ENCODE measurements at places on chromosomes 3 and 15. TPM values are rescaled to one million over a fixed set of nuclear protein-coding genes. Genes with fewer than 3 reads are reported as not detected.
A peak's percentile ranks its signal among the peaks of the same experiment; 100 is the strongest.

DNA sequence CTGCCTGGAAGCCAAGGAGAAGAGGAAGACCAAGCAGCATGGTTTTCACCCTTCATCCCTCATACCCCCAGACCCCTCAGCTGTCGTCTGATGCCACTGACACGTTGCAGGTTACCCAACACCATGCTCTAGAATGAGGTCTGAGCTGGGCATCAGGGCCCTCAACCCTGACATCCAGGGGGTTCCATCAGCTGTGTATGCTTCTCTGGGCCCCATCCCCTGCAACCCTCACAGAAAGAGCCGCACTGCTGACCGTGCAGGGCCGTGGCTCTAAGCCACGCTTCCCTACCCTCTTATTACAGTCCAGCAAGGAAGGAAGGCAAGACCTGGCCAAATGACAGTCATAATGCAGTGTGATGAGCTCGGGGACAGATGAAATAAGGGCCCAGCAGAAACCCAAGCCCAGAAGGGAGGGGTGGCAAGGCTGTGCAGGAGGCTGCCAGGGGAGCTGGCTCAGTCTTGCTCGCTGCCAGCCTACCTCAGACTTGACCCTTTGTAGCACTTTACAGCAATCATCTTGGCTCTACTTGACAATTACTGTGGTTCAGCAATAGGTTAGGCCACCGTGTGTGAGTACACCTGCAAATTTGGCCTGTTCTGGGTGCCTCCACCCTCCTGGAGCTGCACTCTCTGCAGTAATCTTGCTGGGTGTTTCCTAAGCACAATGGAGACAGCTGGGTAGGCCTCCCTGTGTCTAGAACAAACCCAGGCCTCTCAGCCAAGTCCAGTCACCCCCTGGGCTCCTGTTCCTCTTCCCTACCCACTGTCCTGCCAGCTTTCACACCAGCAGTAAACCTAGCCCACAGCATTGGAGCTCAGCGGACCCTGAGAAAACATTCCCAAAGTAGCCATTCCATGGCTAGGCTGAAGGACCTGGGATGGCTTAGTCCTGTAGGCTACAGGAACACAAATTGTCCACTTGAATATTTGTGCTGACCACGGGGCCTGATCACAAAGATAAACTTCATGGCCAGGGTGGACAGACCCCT is 115.3 kb upstream of the NEO1 start:
- no peak for DNase-seq

DNA sequence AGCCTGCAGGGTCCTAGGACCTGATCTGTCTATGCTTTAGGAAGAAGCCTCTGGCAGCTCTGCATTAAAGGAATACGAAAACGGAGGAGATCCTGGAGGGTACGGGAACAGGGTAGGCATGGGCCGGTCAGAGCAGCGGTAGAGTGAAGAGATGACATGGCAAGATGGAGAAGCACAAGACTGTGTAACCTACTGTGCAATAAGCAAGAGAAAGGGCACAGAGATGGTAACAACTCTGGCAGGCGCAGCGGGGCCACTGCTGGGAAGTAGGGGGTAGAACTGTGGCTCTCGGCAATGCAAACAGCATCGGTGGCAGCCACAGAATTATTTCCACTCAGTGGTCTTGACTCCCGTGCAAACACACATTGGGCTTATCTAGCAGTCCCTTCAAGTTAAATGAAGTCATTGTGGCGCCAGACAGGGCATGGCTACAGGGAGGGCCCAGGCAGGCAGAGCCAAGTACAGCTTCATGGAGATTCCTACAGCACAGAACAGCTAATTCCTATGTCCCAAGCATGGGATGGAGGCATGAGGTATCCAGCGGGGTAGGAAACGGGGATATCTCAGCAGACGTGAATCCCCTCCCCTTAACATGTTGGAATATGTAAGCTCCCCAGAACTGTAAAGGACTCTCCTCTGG is 28.8 kb downstream of the WHAMM start:
- DNase-seq, result no peak

GRCh38 chr3:136925425-136926190 is 32.2 kb upstream of the IL20RB start:
- DNase-seq, result no peak

GRCh38 chr3:150238995-150239619 is 169.0 kb upstream of the TSC22D2 start:
- DNase-seq, result no peak

DNA sequence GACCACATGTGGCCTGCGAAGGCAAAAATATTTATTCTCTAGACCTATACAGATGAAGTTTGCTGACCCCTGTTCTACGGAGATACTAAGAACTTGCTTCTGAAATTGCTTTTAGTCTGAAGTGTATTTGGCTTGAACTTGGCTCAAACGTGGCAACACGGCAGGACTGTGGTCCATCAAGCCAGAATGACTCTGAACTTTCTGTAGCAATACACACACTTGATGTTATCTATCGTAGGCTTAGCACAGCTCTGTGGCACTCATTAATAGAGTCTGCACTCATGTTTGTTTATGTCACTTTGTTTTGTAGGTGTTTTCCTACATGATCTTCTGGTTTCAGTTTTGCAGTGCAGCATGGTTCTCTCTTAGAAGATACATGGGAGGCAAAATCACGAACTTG is 298.1 kb downstream of the ADAMTS17 start:
- no peak for DNase-seq

- no peak for DNase-seq
These were observed 31.0 kb downstream of the EPHB3 start for GRCh38 chr3:184592371-184593219.

DNA sequence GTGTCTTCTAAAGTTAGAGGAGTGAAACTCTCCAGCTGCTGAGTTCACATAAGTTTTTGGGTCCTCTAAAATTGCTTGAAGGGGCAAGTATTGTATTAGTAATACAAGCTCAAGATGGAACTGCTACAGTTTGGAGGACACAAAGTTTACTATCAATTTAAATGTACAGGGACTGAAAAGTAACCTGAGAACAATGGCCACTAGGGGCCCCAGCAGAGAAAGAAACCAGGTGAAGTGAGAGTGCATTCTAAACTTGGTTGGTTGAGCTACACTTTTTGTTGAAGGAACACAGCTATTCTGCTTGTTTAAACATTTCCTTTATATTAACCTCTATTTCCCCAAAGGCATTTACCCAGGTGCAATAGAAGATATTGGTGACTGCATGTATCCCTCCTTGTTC is 755.5 kb downstream of the GBE1 start:
- no peak for DNase-seq

DNA sequence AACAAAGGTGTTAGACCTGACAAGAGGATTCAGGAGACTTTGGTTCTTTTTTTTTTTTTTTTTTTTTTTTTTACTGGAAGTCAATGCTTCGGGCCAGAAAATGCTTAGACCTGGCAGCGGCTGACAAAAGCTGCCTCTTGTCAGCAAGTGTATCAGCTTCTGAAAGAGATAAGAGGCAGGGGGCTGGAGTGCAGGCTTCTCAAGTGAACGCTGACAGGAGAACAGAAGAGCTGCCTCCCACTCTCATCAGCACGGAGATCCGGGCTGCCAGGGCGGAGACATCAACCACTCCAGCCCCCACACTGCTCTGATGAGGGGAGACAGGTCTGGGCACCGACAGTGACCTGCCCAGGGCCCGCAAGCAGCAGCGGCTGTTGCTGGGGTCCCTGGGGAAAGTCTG is 9.4 kb upstream of the SCN5A start:
- no peak for DNase-seq

DNA sequence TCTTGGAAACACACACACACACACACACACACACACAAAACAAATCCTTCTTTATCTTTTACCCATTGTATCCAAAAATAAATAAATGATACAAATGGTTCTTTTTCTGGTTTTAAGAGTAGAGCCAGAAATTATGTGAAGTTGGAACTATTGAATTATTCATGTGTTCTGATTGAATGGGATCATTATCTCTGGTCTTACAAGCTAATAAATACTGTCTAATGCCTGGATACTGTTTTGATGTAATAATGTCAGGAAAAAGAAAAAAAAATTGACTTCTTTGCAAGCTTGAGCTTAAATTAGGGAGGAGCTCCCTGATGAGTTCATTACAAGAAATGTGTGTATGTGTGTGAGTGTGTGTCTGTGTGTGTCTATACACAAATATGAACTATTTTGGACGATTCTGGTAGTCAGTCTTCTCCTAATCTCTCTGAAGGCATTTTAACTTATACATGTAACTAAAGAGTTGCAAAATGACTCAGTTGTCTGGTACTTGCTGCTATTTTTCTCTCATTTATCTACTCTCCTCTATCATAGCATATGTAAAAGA is 507.2 kb upstream of the AGTR1 start:
- peak; percentile 8 for DNase-seq

DNA sequence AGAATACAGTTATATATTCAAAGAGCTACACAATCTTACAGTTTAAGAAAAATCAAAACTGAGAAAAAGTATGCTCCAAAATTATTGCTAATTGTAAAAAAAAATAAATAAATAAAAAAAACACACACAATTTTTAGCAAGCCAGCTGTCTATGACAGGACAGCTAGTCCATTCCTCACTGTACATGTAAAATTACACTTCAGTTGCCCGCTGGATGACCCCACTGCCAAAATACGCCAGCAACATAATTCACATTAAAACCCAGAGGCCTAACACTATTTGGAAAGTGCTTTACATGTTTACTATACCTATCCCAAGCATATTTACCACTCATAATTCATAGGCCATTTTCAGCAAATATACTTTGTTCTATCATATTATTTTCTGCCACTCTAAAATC is 5.8 kb downstream of the MYO9A start:
- no peak for DNase-seq

CAND2 gene
- 11.4 TPM for total RNA-seq

GRCh38 chr15:71189718-71190117 is 74.4 kb downstream of the THSD4 start:
- no peak for DNase-seq

GRCh38 chr3:107221856-107222255 is 155.4 kb upstream of the CCDC54 start:
- DNase-seq, result no peak

DNA sequence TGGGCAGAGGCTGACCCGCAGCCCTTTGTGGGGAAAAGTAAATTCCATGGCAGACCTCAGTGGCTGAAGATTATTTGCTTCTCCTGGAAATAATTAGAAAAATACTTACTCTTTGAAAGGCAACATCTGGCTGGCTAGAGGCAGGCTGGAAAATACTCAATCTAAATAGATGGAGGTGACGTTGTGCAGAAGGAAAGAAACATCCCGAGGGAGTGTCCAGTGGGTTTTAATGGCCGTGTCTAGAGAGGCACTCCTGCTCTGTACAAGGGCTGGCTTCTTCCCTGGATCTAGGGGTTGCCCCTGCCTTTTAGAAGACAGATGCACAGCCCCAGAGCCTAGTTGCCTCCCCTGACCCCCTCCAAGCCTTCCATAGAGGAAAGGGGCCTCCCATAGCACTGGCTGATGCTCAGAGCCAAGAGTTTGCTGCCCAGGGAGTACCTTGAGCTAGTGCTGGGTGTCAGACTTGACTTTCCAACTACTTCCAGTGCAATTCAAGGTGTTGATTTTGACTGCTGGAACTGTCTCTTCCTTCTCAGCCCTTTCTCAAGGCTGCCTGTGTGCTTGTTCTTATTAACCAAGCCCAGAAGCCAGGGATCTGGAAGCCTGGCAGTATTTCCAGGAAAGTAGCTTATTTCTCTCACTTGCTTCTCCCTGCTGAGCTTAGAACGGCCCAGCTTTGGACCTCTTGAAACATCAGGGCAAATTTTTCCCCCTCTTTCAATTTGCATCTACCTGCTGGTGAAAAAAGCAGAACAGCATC is 27.4 kb downstream of the CGNL1 start:
- no peak for DNase-seq

DNA sequence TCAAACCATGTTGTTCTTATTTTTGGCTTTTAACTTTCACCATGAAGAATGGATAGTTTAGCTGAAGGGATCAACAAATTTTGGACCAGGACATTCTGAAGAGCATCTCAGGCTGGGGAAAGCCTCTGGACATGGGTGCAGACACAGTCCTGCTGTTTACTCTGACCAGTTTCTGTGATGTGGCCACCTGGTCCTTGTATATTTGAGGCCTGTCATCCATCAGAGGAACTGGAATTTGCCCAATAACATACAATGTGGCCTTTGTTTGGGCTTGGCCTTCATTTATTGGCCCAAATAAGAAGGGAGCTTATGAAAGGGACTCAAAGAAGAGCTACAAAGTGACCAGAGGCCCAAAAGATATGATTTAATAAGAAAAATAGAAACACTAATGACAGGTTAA is 127.9 kb downstream of the MYRIP start:
- DNase-seq, result no peak

DNA sequence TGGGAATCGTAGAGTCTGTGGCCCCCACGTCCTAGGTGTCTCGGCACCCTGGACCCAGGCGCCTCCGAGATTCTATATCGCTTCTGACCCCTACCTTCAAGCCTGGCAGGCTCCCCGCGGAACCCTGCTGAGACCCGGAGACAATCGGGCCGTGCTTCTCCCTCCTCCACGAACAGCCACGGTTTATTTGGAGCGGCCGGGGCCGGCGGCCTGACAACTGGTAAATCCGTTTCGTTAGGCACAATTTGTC is 1.4 kb downstream of the GATA2 start:
- no peak for DNase-seq

DNA sequence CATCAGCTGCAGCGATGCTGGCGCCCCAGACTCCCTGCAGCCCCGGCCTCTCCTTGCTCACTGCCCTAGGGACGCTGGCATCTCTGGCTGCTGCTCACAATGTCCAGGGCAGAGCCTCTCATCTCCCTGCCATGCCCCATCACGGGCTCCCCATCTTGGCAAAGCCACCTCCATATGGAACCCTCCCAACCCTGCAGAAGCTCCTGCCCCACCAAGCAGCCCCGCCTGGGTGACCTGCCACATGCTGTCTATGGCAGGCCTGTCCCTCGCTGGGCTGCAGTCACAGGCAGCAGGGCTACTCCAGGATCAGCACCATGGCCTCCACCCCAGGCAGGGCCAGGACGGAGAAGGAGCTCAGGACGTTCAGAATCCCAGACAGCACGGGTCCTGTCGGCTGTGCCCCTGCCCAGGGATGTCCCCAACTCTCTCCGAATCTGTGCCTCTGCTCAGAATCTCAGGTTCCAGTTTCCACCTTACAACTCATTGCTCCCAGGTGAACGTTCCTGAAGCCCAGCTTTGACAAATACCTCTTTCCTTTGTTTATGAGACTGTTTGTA is 58.4 kb downstream of the PLXNA1 start:
- no peak for DNase-seq

GRCh38 chr3:155242342-155242741 is 51.1 kb downstream of the STRIT1 start:
- DNase-seq, result no peak

CPN2 gene
- total RNA-seq, result not detected

DNA sequence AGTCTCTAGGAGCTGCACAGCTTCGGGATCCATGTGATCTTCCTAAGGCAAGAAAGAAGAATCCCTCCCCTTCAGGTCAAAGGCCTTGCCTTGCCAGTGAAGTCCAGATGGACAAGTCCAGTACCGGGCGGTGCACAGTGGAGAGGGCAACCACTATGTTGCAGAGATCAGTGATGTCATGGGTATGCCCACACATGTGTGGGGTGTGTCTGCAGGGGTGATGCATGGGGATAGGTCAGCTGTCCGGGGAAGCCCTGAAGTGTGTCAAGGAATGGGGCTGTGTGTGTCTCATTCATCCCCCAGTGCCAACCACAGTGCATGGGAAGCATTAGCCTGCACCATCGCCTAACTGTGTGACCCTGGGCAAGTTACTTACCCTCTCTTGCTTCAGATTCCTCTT is 66.5 kb downstream of the TLE3 start:
- DNase-seq, result no peak

Data from frontal cortex (tissue), 4 donors.